C1 segment of cervical spinal cord (tissue), 14 donors: ENCODE measurements at places on chromosomes 13 and 19.

GRCh38 chr13:112867301-112867711 is 101.7 kb upstream of the MCF2L start:
- no peak for DNase-seq

- no peak for DNase-seq
Observed at GRCh38 chr19:19052921-19053320, 10.9 kb upstream of the SLC25A42 start.

DNA sequence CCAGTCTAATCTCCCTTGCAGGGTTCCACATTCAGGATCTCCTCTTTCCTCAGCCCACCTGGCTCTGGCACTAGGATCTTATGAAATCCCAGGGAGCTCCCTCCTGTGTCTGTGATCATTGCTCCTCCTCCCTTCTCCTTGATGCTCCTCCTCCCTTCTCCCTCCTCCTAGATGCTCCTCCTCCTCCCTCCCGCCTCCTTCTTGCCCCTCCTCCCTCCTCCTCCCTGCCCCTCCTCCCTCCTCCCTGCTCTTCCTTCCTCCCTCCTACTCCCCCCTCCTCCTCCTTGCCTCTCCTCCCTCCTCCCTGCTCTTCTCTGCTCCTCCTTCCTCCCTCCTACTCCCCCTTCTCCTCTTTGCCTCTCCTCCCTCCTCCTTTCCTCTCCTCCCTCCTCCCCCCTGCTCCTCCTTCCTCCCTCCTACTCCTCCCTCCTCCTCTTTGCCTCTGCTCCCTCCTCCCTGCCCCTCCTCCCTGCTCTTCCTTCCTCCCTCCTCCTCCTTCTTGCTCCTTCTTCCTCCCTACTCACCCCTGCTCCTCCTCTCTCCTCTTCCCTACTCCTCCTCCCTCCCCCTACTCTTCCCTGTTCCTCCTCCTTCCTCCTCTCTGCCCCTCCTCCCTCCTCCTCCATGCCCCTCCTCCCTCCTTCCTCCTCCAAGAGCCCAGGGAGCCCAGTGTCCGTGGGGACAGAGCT is 14.9 kb upstream of the ZBTB7A start:
- DNase-seq: no peak

DNA sequence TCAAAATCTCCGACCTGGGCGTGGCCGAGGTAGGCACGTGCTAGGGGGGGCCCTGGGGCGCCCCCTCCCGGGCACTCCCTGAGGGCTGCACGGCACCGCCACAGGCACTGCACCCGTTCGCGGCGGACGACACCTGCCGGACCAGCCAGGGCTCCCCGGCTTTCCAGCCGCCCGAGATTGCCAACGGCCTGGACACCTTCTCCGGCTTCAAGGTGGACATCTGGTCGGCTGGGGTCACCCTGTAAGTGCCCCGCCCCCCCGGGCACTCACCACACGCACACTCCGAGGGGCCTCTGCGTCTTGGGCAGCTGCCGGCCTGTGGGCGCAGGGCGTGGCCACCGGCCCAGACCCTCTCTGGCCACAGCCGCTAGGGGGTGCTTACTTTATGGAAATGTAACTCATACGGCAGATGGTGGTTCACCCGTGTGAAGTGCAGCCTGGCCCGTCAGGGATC is 14.9 kb downstream of the STK11 start:
- DNase-seq: no peak

GRCh38 chr19:35931874-35932202 is 4.3 kb upstream of the LRFN3 start:
- DNase-seq: no peak

GRCh38 chr13:100608906-100609305 is 20.3 kb upstream of the GGACT start:
- DNase-seq: no peak

GRCh38 chr13:47017476-47017875 is 120.6 kb upstream of the HTR2A start:
- no peak for DNase-seq

DNA sequence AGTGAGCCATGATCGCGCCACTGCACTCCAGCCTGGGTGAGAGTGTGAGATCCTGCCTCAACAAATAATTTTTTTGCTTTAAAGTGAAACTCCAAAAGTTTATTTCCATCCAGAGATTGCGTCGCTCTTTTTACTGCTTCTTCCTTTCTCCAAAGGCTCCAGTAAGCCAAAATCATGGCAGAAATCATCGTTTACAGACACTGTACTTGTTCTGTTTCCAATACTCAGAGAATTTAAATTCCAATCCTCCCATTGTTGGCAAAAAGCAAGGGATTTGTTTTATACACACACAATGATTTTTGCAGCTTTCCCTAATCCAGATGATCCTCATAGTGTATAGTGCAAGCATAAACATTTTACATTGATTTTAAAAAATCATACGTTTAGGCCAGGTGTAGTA is 15.3 kb downstream of the FBXO27 start:
- DNase-seq: no peak

DNA sequence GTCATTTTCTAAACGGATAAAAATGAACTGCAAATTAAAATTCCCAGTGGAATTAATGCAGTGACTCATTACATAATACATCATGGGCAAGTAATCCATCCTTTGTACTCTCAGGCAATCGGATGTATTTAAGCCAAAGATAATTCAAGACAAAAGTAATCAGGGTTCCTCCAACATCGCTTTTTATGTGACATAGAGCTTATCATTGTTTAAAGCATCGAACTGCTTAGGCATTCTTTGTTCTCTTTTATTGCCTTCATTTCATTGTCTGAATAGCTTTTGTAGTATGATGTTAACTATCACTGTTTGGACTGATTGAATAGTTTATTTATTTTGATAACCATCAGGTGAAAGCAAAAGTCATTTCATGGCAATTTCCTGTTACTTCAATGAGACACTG is 209.4 kb downstream of the ITGBL1 start:
- DNase-seq: no peak

GRCh38 chr19:39345956-39346355 is 3.7 kb downstream of the SAMD4B start:
- DNase-seq: no peak

GRCh38 chr19:973726-974563 is 10.2 kb upstream of the WDR18 start:
- DNase-seq: no peak

DNA sequence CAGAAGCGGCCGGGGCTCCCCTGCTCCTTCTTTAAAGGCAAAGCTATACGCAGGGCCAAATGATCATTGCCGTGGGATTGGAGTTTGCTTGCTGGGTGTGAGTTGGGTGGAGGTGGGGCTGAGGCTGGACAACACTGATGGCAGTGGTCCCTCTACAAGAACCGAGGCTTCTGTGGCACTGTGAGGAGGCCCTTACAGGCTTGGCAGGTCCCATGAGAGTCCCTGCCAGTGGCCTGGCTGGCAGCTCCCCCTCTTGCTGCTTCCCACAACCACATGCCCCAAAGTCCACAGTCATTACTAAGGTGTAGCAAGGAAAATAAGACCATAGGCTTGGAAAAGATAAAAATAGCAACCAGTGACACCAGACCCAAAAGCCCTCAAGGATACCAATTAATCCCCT is 98.4 kb downstream of the ANKRD10 start:
- peak; percentile 25 for DNase-seq

- DNase-seq: no peak
Observed at GRCh38 chr19:4548238-4548584, 8.4 kb upstream of the LRG1 start.

GRCh38 chr19:27719034-27719433 is 1493.9 kb downstream of the UQCRFS1 start:
- DNase-seq: no peak

DNA sequence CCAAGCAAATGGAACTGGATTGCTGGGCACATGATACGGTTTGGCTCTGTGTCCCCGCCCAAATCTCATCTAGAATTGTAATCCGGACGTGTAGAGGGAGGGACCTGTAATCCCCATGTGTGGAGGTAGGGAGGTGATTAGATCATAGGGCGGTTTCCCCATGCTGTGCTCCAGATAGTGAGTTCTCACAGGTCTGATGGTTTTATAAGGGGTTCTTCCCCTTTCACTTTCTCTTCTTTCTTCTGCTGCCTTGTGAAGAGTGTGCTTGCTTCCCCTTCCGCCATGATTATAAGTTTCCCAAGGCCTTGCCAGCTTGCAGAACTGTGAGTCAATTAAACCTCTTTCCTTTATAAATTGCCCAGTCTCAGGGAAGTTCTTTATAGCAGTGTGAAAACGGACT is 32.6 kb upstream of the MTIF3 start:
- no peak for DNase-seq

GRCh38 chr13:30719525-30719914 is 15.8 kb upstream of the ALOX5AP start:
- DNase-seq: no peak

GRCh38 chr19:34459614-34460013 is 21.9 kb upstream of the WTIP start:
- DNase-seq: no peak

DNA sequence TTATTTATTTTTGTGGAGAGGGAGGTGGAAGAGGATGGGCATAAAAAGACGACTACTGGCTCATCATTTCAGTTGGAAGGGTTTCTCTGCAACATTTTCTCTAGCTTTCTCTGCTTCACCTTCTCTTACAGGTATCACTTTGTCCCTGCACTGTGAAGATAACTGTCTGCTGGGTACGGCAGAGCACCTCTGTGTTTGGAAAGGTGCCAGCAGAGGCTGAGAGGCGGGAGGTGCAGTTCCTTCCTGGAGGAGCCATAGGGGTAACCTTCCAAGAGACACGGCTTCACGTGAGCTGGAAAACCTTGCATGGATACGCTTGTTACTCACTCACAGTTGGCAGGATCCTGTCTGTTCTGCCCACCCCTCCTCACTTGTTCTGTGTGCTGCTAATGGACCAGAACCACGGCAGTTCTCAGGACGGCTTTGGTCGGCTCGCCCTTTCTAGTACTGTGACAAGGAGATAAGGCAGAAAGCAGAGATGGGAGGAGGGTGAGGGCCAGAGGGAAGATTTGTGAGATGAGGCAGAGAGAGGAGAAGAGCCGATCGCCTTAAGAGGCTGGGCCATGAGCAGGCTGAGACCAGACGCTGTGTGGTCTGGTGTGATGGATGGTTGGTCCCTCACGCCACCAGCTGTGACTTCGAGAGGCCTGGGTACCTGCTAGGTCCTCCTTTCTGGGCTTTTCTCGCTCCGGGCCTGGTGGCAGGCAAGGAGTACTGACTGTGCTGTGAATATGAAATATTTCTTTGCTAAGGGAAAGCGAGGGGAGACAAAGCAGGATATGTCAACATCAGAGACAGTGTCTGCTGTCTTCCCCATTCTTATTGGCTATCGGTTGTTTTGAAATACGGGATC is 66.8 kb downstream of the MRPL57 start:
- no peak for DNase-seq

GRCh38 chr13:112370311-112370710 is 5.8 kb upstream of the SPACA7 start:
- DNase-seq: no peak

DNA sequence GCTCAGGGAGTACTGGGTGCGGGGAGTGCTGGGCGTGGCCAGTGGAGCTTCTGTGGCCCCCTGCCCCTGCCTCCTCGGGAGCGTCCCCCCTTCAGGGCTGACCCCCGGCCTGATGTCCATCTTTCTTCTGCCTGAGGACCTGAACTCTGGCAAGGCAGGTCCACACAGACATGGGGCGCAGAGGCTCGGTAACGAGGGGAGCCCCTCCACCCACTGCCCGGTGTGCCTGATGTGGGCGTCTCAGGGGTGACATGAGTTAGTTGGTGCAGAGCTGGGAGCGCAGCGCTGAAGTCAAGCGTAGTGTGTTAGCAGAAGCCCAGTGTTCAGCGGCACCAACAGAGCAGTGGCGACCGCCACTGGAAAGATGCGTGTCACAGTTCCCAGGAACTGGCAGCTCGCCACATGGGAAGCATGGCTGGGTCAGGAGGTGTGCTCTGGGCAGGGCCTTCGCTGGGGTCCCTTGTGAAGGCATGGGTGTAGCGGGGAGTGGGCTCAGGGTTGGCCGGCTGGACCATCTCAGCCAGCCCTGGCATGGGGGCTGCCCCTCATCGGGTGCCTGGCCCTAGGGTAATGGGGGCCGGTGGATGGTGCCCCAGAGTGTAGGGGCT is 11.5 kb downstream of the THOP1 start:
- no peak for DNase-seq

DNA sequence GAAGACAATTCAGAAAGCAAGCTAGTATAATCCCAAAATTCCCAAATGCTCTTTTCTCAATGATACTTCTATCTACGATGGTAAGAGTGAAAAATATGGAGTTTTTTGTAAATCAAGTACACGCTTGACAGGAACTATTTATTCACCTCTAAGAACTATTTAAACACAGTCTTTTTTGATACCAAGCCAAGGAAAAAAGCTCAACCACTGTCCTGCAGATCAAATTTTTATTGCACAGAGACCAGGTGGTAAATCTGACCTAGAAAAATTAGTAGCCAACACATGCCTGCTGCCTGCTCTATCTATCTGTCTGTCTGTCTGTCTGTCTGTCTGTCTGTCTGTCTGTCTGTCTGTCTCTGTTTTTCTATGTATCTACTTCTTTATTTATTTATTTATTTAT is 292.2 kb downstream of the MZT1 start:
- no peak for DNase-seq

DNA sequence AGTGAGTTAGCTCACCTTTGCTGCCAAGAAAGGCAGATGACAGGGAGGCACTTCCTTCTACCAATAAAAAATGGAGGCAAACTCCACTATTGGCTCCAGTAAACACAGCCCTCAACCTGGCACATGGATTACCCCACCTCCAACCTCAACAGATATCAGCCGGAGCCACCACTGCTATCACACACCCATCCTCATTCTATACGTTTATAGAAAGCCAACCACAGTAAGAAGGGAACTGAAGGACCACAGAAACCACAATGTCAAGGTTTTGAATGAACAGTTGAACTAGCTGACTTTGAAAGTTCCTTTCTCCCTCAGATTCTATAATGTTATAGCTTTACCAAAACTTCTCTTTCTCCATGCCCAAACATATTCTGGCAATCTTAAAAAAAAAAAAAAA is 526.2 kb downstream of the UQCRFS1 start:
- DNase-seq: no peak

DNA sequence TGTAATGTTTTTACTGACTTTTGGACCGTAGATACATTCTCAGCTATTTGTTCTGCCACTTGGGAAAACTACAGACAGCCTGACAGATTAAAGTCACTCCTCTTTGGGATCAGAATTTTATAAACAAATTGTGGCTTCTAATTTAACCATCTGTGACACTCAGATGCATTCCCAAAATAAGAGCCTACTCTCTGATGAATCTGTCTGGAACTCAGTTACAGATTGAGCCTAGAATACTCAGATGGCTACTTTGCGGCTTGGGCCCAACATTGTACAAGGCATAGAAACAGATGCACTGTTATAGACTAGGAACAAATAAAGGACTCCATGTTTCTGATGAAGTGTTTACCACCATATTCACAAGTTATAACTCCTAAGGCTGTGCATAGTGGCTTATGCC is 291.0 kb upstream of the SLITRK6 start:
- DNase-seq: no peak

DNA sequence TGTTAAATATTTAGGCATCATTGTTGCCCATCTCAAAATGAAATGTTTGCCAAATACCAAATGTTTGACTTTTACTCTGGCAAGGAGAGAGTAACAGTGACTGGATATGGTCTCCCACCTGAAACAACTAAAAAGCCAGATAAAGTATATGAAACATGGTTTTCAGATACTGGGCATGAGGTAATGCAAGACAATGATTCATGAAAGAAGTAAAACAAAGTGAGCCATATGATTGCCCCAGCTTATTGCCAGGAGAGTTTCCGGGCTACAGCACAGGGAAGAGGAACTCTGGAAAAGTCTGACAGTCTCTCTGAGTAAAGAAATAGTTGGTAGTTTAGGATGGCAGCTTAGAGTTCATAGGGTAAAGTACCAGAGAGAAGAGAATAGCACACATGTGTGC is 354.6 kb downstream of the DNAJC15 start:
- no peak for DNase-seq
